ENCODE measurements at places on chromosomes 3 and 15.

DNA sequence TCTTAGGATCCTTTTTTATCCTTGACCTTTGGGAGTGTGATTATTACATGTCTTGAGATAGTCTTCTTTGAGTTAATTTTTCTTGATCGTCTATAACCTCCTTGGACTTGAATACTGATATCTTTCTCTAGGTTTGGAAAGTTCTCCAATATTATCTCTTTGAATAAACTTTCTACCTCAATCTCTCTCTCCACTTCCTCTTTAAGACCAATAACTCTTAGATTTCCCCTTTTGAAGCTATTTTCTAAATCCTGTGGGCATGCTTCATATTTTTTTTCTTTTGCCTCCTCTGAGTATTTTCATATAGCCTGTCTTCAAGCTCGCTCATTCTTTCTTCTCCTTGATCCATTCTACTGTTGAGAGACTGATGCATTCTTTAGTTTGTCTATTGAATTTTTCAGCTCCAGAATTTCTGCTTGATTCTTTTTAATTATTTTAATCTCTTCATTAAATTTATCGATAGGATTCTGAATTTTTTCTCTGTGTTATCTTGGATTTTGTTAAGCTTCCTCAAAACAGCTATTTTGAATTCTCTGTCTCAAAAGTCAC, 12.1 kb downstream of the USF3 start:
- no peak for DNase-seq

- DNase-seq: no peak
Observed at GRCh38 chr15:95972041-95972553, 358.4 kb upstream of the NR2F2 start.

- no peak for DNase-seq
Observed at GRCh38 chr3:169228522-169228921, 435.0 kb downstream of the MECOM start.

DNA sequence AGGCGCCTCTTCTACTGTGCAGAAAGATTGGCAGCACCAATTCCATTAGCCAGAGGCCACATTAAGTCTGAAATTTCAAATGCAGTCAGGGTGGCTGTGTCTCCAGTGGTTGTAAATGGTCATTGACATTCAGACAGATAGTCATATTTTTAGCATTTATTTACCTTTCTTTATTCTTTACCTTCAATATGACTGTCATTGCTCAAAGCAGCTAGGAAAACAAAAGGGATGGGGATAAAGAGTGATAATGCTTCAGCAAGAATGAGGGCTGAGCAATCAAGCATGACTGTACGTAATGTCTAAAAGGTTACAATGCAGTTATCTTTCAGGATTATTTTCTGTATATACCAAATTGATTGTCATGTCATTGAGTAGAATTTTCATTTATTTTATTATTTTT, 360.4 kb downstream of the EFHB start:
- DNase-seq: no peak
